ENCODE measurements at places on chromosomes 3 and 15. TPM values are rescaled to one million over a fixed set of nuclear protein-coding genes. Genes with fewer than 3 reads are reported as not detected.

ACAN gene
- not detected for total RNA-seq

PRTG gene
- 12.4 TPM for total RNA-seq

ST8SIA2 gene
- total RNA-seq, result 0.35 TPM

KLHL40 gene
- total RNA-seq, result not detected

DLL4 gene
- 75.8 TPM for total RNA-seq

TMEM266 gene
- not detected for total RNA-seq

IGDCC3 gene
- total RNA-seq, result not detected

C15orf40 gene
- 27.9 TPM for total RNA-seq

DNA sequence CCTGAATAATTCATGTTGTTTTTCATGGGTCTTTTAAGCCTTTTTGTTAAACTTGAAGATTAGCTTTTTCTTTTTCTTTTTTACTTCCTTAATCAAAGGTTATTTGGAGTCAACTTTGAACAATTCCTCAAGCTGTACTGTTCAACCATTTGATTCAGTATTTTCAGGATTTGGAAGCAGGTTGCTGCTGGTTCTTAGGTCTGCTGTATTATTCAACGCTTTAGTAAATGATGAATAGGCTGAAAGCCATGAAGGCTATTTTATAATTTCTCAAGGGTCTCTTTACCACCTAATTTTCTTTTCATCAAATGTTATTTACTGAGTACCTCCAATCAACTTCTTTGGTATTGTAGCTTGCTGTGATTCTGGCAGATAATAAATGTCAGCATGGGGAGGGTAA is 45.8 kb upstream of the KBTBD8 start:
- DNase-seq, result no peak

DNA sequence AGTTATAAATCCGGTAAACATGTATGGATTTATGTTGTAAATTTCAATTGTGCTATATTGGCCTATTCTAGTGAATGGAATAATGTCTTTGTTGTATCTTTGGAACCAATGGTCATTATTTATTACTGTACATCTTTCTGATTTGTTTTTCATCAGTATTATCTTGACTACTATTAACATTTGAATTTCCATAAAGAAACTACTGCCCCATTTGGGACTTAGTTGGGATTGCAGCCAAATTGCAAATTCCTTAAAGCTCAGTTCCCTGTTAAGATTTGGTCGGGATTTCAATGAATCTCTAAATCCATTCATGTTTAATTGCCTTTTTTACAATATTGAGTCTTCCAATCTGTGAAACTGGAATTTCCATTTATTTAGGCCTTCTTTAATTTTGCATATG is 822.4 kb upstream of the CADM2 start:
- no peak for DNase-seq

DNA sequence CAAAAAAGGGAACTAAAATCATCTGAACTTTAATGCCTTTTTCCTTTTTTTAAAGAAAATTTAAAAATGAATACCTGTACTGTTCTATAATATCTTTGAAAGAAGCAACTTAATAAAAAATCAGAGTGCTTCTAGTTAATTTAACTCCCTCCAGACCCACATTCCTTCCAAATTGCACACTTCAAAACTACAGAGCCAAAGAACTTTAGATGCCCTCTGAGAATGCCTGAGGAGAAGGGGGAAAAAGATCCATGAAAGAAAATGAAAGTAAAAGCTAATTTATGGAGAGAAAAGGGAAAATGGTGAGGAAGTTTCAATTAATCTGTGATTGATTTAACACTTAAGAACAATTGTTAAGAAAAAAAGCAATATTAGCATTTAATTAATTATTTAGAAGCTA is 1141.6 kb downstream of the IGSF11 start:
- DNase-seq, result no peak

- no peak for DNase-seq
Observed at GRCh38 chr15:64453689-64454037, 6.7 kb upstream of the ZNF609 start.

DNA sequence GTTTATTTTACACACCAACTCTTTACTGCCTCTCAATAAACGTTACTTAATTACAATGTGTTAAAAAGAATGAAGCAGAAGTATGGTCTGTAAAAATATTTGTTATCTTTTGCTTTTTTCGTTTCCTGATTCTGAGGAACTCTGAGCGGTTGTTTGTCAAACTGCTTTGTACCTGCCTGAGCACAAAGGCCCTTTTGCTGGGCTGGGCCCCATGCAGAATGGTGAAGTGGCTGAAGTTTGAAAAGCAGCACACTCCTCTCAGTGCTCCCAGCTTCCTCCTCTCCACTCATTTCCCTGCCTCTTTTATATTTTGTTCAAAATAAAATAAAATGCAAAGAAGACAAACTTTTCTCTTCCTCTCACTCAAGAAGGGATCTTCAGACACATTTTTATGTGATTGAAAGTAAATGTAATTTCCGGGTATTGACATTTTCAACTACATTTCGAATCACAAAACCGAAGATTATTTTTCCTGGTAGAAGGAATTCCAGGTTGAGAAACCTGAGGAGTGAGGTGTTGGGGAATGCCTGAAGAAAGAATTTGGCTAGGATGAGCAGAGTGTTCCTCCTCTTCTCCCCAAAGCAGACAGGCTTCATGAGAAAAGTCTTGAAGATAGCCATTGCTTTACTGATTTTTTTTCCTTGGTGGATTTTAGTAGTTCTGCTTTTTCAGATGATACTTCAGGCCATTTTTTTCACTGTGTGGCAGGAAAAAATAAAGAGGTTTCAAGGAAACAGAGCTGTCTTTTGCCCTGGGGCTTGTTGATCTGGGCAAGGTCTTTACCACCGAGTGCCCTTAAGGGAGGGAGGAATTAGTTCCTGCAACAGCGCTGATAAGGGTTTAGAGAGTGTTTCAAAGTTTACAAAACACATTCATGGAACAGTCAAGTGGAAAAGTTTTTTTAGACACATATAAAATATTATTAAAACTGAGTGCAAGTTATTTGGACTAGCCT is 229.8 kb downstream of the NFKBIZ start:
- peak; percentile 63 for DNase-seq

DNA sequence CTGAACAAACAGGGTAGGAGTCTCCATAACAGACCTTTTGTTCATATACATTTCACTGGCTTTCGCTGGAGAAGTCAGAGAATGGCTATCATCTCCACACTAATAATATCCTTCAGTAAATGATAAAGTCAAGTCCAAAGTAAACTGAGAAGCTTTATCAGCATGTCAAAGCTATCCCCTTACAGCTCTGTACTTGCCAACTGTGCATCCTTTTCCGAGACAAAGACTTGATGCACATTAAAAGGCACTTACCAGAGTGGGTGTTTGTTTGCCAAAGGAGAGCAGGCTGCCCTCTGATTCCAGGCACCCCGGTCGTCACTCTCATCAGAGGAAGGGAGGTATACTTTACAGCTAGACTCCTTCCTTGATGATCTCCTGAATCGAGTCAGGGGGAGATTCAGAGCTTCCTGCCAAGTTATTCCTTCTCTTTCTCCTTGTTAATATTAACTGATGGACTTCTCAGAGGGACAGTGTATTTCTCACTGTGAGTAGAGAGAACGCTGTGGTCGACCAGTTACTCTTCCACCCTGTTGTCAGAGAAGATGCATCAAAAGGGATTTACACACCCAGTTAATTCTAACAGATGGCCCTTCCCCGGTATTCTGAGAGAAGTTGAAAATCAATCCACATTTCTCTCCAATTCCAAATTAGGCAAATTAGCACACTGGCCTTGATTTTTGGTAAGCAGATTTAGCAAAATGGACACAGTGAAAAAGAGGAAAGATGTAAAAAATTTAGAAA is 504.7 kb upstream of the NR2F2 start:
- no peak for DNase-seq

GRCh38 chr3:24623657-24624056 is 129.0 kb upstream of the THRB start:
- no peak for DNase-seq

DNA sequence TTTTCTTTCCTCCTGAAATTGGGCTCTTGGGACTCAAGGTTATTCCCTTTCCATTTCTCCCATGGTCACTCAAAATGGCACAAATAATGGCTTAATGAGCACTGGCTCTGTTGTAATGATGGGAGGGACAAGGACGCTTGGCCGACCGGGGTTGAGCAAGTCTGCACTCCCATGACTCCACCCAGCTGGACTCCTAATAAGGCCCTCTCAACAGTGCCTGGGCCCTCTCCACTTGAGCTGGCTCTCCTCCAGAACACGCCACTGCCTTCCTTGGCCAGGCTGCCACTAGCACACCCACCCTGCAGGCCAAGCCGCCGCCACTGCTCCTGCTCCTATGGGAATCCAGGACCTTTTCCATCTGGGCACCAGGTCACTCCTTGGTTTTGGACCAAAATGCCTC is 42.3 kb downstream of the ADCY5 start:
- no peak for DNase-seq

GRCh38 chr3:63961891-63962290 is 49.7 kb upstream of the SCAANT1 start:
- peak; percentile 65 for DNase-seq

GRCh38 chr3:152069871-152070270 is 196.4 kb downstream of the SUCNR1 start:
- DNase-seq, result no peak

DNA sequence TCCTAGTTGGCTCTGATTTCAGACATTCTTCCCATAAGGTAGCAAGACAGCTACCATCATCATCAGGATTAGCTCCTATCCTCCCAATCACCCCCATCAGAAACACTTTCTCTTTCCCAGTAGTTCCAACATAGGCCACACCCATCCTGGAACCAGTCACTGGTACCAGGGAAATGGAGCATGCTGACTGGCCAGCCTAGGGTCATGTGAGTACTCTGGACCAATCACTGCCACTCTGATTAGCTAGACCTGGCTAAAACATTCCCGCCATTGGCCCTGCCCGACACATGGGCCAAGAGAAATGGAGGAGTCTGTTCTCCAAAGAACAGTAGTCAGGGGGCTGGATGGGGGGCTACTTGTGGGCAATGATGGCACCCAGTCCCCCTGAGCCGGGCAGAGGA is 12.4 kb downstream of the EFCC1 start:
- no peak for DNase-seq

GRCh38 chr3:150376001-150376848 is 31.9 kb upstream of the TSC22D2 start:
- peak; percentile 40 for DNase-seq

DNA sequence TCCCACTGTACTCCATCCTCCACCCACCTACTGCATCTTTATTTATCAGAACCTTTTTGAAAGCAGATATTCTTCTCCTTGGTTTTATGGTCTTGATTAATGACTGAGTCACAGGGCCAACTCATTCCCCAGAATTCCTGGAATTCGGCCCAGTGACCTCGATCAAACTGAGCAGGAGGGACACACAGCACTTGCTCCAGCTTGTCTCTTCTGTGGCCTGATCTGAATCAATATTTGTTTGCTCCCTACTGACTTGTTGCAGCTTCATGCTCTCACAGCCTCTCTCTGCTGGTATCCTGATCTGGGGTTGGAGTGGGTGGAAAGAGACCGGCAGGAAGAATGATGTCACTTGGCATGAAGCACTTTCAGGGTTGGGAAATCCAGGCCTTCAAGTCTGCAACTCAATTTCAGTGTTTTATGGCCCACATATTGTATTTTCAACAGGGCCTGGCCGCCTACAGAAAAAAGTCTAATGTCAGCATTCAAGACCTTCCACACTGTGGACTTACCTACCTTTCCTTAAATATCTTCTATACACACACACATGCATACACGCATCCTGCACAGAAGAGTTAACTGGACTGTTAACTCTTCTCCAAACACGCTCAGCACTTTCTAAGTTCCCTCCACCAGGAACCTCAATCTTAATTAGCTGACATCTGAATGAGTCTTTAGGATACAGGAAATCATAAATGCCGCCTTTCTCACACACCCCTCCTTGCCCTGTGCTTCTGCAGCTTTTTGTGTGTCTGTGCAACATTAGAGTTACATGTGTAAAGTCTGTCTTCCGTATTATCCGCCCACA is 4.6 kb downstream of the ANXA2 start:
- peak; percentile 94 for DNase-seq

GRCh38 chr3:152460936-152461335 is 192.2 kb downstream of the MBNL1 start:
- DNase-seq, result peak; percentile 74

DNA sequence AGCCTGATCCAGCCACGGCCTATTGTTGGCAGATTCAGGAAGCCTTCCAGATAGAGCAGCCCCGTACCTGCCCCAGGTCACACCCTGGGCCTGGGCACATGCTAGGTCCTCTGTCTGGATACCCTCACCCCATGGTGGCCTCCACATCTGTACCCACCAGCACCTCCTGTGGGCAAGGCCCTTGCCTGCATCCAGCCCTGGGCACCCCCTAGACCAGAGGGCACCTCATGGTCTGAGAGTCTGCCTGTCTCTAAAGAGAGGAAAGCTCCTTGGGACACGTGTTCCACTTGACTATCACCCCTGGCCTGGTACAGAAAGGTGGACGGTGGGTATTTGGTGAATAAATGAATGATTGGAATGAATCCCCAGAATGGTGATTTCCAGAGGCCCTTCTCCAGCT is 8.9 kb upstream of the COMMD4 start:
- DNase-seq, result no peak

GRCh38 chr3:53624061-53624857 is 129.8 kb downstream of the CACNA1D start:
- no peak for DNase-seq

GRCh38 chr3:114746502-114746901 is 400.6 kb downstream of the ZBTB20 start:
- DNase-seq, result no peak

DNA sequence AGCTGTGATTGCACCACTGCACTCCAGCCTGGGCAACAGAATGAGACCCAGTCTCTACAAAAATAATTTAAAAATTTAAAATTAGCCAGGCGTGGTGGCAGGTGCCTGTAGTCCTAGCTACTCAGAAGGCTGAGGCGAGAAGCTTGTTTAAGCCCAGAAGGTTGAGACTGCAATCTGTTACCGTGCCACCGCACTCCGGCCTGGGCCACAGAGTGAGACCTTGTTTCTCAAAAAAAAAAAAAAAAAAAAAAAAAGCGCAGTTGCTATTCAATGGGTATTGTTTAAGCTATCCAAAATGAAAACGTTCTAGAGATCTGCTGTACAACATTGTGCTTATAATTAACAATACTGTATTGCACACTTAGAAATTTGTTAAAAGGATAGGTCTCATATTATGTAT is 24.0 kb downstream of the ZNF148 start:
- no peak for DNase-seq

- DNase-seq, result no peak
Observed at GRCh38 chr3:143791386-143791785, 56.9 kb downstream of the SLC9A9 start.

- no peak for DNase-seq
Observed at GRCh38 chr3:103813955-103814354, 1379.1 kb downstream of the ZPLD1 start.

GRCh38 chr15:99409097-99409473 is 156.7 kb upstream of the MEF2A start:
- DNase-seq, result peak; percentile 40

GRCh38 chr3:38726751-38727150 is 77.3 kb upstream of the SCN5A start:
- no peak for DNase-seq

GRCh38 chr3:127226946-127227842 is 34.3 kb downstream of the PRR23E start:
- no peak for DNase-seq

- DNase-seq, result no peak
Observed at GRCh38 chr15:58056015-58056414, 9.5 kb downstream of the ALDH1A2 start.

GRCh38 chr3:127762077-127762786 is 60.1 kb downstream of the MGLL start:
- peak; percentile 33 for DNase-seq

- no peak for DNase-seq
Observed at GRCh38 chr3:101689286-101689685, 2.8 kb upstream of the RPL24 start.
